ENCODE measurements at places on chromosomes 2 and 18.

DNA sequence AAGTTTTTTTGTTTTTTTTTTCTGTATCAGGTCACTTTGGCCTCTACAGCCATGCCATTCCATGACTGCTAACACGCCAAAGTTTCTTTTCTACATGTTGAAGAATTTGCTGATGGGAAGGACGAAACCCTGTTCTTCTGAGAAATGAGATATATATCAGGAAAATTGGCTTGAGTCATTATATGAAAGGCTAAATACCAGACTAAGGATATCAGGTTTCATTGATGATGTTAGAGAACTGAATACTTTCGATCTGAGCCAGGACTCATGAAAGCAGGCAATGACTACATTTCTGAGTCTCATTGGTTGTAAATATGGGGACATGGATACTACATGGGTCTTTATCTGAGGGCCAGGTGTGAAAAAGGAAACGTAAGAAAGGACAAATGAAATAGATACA lies 181.4 kb downstream of the OSR1 start:
- no peak for DNase-seq

- no peak for DNase-seq
These were observed 19.9 kb upstream of the CAB39 start for GRCh38 chr2:230692760-230693159.

DNA sequence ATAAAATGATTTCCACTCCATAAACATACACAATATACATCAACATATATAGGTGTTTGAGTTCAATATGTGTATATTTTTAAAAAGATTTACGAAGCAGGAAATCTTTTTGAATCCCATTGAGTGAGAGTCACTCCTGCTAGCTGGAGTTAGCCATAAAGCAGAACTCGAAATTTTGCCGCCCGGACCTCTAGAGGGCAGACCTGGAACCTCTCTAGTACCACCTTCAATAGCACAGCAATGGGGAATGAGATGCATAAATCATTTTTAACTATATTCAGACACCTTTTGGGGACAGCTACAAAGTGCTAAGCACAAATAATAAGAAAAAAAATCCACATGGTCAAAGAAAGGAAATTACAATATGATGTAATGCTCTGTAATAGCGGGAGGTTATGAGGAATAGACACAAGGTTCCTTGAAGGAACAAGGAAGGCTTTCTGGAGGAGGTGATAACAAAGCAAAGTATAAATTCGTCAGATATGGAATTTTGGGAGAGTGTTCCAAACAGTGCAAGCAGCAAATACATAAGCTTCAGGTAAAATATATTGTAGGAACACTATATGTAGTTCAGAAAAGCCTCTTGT lies 533.4 kb downstream of the ERBB4 start:
- DNase-seq, result no peak

DNA sequence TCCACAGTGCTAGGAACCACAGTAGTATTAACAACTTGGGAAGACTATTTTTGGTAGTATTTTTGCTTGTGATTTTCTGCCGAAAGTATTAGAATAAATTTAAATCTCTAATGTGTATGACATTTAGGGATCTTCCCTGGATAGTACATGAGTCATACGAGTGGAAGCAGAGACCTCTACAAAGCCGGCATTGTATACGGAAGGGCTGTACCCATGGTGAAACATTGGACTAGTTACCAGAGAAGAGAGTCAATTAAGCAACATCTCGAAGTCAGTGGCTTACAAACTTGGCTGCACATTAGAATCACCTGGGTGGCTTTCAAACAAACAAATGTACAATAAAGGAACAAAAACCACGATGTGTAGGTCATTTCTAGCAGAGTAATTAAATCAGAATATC lies 1131.7 kb upstream of the LRRTM1 start:
- DNase-seq, result no peak

GRCh38 chr18:36160959-36161371 lies 26.3 kb upstream of the MOCOS start:
- no peak for DNase-seq

DNA sequence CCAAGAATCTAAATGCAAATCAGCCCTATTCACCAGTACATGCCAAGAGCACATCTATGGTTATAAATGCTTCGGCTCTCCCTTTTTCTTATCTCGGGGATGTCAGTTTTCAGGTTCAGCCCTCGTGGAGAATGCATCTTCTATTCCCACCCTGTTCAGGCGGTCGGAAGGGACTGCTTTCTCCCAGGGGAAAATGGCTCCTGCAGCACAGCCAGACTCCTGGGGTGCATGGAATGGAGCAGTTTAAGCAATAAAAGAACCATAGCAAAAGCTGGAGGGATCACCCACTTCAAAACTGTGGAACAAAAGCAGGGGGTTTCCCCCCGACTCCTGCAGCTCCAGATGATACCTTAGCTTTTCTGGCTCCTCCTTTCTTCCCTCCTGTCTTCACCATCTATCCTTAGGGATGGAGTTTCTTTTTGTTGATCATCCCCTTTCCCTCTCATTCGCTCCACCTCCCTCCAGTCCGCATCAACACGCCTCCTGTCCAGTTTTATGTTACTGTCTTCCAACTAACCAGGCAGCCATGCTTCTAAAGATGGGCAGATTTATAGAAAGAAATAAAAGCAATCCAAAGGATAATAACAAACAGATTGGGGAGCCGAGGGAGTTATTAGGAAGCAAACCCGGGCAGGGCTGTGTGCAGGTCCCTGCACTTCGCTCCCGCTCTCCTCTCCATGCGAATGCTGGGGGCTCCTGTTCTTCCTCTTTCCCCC lies 356.2 kb upstream of the SMIM21 start:
- DNase-seq, result no peak

GRCh38 chr2:29920631-29921559 lies 491 bp downstream of the ALK start:
- DNase-seq, result no peak

DNA sequence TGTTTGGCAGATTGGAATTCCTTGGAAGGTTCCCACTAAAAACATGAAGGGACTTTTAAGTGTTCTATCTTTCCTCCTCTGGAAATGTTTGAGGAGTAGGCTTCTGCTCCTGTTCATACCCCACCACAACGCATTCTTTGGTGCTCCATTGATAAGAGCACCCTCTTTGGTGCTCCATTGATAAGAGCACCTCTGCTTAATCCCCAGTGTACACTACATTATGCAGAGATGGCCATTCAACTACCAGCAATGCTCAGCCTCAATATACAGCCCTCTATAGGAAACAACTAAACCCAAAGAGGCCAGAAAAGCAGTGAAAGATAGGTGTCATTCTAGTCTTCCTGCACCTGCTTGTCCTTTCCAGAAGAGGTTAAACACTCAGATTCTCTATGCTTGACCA lies 1.8 kb upstream of the CHAC2 start:
- no peak for DNase-seq

- DNase-seq, result no peak
These were observed 63.8 kb downstream of the HAUS1 start for GRCh38 chr18:46167971-46168370.

DNA sequence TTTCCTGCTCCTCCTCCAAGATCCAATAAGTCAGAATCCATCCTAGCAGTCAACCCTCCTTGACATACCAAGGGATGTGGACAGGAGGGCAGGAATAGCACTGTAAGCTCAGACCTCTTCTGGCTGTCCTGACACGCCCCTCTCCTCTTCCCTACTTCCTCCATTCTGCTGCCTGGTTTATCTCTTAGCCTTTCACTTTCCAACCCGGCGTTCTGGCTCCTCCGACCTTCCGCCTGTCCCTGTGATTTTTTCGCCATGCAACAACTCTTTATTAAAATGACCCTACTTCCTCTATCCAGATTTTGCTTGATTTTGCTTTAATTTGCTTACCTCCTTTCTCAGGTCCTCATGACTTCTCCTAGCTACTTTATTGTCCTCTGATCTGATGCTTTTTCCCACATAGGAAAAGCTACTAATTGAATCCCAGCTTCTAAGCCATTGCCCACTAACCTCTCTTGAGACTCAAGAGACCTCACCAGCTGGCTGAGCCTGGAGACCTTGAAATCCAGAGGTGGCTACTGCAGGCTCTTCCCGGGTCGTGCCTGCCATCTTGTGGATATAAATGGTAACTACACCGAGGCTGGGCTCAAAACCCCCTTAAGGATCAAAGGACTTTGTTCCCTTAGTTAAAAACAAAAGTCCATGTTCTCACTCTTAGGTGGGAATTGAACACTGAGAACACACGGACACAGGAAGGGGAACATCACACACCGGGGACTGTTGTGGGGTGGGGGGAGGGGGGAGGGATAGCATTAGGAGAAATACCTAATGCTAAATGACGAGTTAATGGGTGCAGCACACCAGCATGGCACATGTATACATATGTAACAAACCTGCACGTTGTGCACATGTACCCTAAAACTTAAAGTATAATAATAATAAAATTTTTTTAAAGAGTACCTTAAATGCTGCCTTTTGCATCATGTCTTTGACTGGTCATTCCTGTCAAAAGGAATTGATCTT lies 139.4 kb downstream of the AKAIN1 start:
- peak; percentile 26 for DNase-seq

DNA sequence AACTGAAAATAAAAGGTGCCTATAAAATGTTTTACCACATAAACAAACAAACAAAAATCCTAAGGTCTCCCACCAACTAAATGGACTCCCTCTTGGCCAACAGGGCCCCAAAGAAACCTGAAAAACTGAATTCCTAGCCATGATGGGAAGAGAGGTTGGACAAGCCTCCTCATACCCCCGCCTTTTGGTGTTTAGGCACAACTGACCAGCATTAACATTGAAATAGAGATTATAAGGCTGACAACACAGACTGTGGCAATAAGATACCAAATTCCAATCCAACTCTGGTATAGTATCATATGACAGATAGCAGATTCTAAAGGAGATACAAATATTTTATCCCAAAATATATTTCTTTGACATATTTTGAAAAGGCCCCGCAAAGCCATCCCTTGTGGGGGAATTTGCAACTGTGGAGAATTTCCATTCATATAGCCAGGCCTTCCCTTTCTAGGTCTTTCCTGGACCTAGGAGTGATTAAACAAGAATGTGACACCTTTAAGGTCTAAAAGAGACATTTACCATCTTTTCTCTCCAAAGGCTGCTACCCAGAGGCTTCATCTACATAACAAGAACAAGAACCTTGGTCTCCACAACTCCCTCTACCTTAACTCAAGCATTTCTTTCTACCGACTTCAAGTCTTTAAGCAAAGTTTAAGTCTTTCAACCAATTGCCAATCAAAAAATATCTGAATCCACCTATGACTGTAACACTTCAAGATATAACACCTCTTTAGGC lies 80.0 kb downstream of the CHN1 start:
- no peak for DNase-seq
